Activated CD4-positive, alpha-beta T cell treated with anti-CD3 and anti-CD28 coated beads for 24 hours (primary cell): ENCODE measurements at places on chromosomes 13 and 19.

DNA sequence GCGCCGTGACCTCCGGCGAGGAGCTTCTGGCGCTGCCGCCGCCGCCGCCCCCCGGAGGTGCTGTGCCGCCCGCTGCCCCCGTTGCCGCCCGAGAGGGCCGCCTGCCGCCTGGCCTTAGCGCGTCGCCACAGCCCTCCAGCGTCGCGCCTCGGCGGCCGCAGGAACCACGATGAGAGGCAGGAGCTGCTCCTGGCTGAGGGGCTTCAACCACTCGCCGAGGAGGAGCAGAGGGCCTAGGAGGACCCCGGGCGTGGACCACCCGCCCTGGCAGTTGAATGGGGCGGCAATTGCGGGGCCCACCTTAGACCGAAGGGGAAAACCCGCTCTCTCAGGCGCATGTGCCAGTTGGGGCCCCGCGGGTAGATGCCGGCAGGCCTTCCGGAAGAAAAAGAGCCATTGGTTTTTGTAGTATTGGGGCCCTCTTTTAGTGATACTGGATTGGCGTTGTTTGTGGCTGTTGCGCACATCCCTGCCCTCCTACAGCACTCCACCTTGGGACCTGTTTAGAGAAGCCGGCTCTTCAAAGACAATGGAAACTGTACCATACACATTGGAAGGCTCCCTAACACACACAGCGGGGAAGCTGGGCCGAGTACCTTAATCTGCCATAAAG lies 4.8 kb downstream of the PDX1 start:
- DNase-seq = no peak

DNA sequence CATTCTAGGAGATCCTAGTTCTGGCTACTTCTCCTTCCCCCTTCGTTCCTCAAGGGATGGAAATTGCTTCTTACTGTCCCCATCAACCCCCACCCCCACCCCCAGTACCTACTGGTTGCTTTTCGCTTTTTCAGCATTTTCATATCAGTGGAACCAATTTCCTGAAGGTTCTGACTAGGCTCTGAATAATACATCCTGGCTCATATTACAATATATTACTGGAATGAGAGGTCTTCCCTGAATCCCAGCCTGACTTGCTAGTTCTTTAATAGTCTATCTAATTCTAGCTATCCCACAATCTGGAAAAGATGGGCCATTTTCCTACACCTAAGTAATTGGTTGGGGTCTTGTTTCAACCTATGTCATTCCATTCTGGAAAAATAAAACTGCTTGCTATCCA lies 207.4 kb downstream of the COG6 start:
- DNase-seq = no peak

- no peak for DNase-seq
Measured at GRCh38 chr19:41893899-41894298, 10.9 kb downstream of the ARHGEF1 start.

- no peak for DNase-seq
Measured at GRCh38 chr19:41745756-41746155, 9.6 kb upstream of the CEACAM6 start.

GRCh38 chr19:37572203-37572602 lies 22.4 kb downstream of the ZNF571 start:
- no peak for DNase-seq

DNA sequence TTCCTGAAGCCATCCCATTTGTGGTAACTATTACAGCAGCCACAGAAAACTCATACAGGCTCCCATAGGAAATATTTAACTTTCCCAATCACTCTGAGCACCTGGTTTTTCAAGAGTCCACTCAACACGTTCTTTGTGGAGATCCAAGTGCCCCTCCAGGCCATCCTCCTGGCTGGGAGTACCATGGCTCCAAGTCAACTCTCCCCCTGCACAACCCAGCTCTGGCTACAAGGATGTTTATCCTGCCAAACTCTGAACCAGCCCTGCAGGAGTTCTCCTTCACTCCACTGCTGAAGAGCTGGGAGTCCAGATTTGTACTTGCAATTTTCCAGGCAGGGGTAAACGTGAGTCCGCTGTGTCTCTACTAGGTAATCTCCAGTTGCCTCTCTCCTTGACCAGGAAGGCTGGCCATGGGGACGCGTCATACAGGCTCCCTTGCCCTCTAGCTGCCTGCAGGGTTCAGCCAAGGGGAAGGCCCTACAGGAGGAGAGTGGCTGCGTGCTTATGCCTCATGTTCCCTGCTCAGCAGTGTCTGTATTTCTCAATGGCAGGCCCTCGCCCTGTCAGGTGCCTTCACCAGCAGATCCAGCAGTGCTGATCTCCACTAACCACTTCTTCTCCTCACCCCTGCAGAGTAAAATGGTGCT lies 29.9 kb upstream of the ARGLU1 start:
- no peak for DNase-seq

GRCh38 chr13:113022391-113022744 lies 53.4 kb downstream of the MCF2L start:
- no peak for DNase-seq

- no peak for DNase-seq
Measured at GRCh38 chr19:55647732-55648584, at the start of gene CCDC106. Gene CCDC106, plus strand, starts transcription at chr19:55648212. Its CDS starts 835 bp downstream, at chr19:55649047.

GRCh38 chr19:36160821-36161596 lies 8.8 kb upstream of the COX7A1 start:
- DNase-seq = no peak

DNA sequence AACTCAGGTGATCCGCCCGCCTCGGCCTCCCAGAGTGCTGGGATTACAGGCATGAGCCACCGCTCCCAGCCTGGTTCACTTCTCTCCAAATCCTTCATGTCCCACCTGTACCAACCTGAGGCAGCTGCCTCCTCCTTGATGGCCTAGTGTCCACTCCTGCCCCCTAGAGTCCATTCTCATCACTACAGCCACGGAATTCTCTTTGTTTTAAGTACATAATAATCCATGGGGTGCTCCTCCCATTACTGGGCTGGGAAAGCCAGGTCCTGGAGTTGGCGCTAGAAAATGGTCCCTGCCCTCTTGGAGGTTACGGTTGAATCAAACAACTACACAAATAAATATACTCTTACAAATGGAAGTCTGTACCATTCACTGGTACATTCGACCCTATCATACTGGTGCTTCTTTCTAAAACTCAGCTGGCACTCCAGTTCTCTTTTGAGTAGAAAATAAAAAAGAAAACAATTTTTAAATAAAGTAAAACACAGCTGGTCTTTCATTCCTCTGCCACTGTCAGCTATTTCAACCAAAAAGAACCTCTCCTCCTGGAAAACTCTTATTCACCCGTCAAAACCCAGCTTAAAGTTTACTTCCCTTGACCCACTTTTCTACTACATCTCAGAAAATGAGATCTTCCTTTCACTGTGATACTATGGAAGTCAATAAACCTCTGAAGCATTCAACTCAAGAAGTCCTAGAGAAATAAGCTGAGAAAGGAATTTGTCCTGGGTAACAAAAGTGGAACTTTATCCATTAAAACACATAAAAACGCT lies 22.4 kb upstream of the ARHGEF18 start:
- DNase-seq = no peak

GRCh38 chr13:23778002-23778652 lies 111.1 kb downstream of the MIPEP start:
- no peak for DNase-seq

GRCh38 chr19:44924243-44924725 lies 9.9 kb downstream of the APOC1 start:
- no peak for DNase-seq

- DNase-seq = no peak
Measured at GRCh38 chr19:27767234-27767633, 1445.7 kb downstream of the UQCRFS1 start.

- DNase-seq = no peak
Measured at GRCh38 chr13:103222683-103223082, 156.5 kb upstream of the SLC10A2 start.

GRCh38 chr19:1526066-1526778 lies 2.3 kb downstream of the PLK5 start:
- no peak for DNase-seq

- DNase-seq = no peak
Measured at GRCh38 chr19:55209693-55210472, 582 bp upstream of the PTPRH start.

DNA sequence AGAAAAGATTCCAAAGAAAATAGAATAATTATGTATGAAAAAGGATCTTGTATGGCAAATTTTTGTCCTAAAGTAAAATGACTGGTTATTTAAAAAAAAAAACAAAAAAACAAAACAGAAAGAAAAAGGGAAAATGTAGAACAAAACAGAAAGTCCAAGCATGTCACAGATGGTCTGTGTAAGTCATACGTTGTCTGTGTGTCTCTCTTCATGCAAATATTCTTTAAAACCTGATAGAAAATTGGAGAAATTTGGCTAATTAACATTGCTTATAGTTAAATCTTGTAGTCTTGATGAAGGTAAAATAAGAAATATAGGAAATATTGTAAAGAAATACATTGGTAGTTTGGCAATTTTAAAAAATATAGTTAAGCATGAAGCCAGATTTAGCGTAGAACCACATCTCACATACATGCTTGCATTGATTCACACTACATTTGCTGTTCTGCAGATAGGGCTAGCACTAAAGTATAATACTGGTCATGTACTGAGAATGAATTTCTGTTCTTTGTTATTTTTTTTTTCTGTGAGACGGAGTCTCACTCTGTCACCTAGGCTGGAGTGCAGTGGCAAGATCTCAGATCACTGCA lies 58.4 kb downstream of the SPRYD7 start:
- DNase-seq = no peak

DNA sequence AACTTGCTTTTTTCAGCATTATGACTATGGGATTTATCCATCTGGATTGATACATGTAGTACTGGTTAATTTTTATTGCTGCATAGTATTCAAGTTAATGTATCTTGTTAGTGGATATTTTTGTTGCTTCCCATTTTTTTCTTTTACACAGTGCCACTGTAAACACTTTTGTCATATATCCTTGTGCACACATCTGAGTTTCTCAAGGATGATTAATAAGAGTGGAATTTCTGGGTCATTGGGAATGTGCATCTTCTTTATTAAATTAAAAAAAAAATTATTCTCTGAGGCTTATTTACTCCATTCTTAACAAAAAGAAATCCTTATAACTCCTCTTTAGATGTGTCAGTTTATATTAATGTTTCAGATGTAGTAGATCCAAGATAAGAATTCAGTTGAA lies 27.3 kb downstream of the B3GLCT start:
- DNase-seq = no peak

DNA sequence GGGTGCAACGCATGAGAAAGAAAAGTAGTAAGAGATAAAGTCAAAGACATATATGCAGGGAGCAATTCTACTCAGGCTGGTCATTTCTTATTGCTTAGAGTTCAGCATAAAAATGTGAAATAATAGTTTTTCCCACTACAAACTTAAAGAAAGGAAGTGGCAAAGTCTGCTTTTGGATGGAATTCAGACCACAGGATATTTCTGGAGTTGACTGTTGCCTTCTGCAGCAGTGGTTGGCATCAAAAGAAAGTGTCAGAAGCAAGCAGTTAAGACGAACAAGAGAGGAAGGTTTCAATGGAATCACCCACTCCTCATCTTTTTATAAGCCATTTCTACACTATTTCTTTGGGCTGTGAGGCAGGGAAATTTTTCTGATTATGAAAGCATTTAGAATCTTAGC lies 36.2 kb upstream of the TRPC4 start:
- no peak for DNase-seq

- no peak for DNase-seq
Measured at GRCh38 chr13:92806215-92806614, 420.4 kb upstream of the GPC6 start.

- no peak for DNase-seq
Measured at GRCh38 chr19:13033244-13033643, 38.0 kb downstream of the NFIX start.

- DNase-seq = no peak
Measured at GRCh38 chr13:50033725-50034124, 18.5 kb downstream of the KCNRG start.

DNA sequence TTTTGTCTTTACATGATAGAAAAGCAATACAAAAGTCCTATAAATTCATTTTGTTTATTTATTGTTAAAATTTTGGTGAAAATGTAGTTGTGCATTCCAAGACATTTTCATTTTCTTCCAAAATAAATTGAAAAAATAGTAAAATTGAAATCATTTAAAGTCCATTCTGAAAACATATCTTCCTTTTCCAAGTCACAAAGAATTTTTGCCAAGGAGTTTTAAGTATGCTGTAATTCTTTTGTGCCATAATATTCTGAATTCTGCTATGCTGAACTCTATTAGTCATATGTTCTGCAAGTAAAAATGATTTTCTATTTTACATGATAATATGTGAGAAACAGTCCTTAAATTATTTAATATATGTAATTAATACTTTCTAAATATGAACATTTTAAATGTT lies 879.6 kb upstream of the SLC10A2 start:
- no peak for DNase-seq

GRCh38 chr13:50969691-50970090 lies 60.1 kb downstream of the RNASEH2B start:
- no peak for DNase-seq

DNA sequence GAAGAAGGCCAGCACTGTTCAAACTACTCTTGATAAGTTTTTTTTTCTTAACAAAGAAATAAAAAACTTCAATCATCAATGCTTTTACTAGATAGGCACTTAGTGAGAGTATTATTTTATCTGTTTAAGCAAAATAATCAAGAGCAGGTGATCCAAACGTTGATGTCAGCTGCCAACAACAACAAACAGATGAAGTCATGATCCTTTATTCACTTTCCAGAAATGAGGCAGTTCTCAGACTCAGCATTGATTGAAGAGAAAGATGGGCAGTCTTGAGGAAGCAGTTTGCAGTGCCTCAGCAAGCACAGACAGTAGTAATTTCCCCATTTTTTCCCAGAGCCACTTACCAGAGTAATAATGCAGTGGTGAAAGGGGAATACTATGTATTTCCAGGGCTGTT lies 38.4 kb upstream of the CSNK1A1L start:
- no peak for DNase-seq

- DNase-seq = no peak
Measured at GRCh38 chr13:46641274-46642081, 88.5 kb downstream of the LRCH1 start.

GRCh38 chr19:39406656-39407409 lies at the start of gene ZFP36:
Gene ZFP36, plus strand, starts transcription at chr19:39406847. Its CDS starts 58 bp downstream, at chr19:39406905.
- peak; percentile 75 for DNase-seq

DNA sequence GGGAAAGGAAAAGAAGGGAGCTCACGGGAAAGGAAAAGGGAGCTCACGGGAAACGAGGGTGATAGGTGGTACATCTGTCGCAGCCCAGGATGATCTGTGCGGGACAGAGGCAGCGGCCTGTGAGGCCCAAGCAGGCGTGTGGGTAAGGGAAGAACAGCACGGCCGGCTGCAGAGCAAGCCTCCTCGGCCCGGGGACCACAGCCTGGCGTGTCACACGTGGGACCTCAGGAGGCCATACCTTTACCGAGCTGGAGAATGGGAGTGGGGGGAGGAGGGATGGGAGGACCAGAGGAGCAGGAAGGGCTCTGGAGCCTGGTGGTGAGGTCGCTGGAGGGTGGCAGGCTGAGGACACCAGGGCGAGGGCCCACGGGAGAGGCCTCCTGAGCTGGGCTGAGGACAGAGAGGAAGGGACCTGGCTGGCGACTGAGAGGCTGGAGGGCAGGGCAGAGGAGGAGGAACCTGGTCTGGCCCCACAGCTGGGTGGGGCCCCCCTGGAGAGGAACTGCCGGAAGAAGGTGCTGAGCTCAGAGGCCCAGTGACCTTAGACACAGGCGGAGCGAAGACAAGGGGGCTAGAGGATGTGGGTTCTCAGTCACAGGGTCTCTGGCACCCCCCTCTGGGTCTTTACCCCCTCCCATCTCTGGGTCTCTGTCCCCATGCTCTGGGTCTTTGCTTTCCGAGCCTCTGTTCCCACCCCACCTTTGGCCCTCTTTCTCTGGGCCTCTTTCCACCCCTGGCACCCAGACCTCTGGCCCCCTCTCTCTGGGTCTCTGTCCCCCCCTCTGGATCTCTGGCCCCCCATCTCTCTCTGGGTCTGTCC lies 2.9 kb upstream of the FTL start:
- DNase-seq = no peak

GRCh38 chr19:53102206-53102755 lies 941 bp downstream of the ZNF160 start:
- DNase-seq = no peak
